Activated T-cell treated with anti-CD3 and anti-CD28 coated beads, Interleukin-2, amount 50 U/mL, for 72 hours (primary cell): ENCODE measurements at places on chromosomes 3 and 15. TPM values are rescaled to one million over a fixed set of nuclear protein-coding genes. Genes with fewer than 3 reads are reported as not detected.

The GUCA1C gene
- not detected for total RNA-seq

DNA sequence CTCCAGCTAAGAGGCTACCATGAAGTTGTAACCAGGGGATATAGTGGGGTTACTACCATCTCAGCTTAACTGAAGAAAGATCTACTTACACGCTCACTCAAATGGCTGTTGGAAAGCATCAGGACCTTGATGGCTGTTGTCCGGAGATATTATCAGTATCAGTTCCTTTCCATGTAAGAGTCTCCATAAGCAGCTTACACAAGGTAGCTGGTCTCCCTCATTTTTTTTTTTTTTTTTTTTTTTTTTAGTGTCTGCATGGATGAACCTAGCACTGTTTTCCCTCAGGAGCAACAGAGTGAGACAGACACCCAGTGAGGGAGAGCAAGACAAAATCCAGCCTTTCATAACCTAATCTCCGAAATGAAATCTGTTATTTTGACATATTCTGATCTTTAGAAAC, 230.9 kb downstream of the CADM2 start:
- no peaks in the 10 kb centered on the region for H3K27me3 ChIP-seq
- no peak overlapping the region for H3K4me3 ChIP-seq
- H3K36me3 ChIP-seq, result no peaks in the 10 kb centered on the region
- H3K27ac ChIP-seq, result no peak overlapping the region
- H3K4me1 ChIP-seq, result no peaks in the 10 kb centered on the region
- no peak for DNase-seq

DNA sequence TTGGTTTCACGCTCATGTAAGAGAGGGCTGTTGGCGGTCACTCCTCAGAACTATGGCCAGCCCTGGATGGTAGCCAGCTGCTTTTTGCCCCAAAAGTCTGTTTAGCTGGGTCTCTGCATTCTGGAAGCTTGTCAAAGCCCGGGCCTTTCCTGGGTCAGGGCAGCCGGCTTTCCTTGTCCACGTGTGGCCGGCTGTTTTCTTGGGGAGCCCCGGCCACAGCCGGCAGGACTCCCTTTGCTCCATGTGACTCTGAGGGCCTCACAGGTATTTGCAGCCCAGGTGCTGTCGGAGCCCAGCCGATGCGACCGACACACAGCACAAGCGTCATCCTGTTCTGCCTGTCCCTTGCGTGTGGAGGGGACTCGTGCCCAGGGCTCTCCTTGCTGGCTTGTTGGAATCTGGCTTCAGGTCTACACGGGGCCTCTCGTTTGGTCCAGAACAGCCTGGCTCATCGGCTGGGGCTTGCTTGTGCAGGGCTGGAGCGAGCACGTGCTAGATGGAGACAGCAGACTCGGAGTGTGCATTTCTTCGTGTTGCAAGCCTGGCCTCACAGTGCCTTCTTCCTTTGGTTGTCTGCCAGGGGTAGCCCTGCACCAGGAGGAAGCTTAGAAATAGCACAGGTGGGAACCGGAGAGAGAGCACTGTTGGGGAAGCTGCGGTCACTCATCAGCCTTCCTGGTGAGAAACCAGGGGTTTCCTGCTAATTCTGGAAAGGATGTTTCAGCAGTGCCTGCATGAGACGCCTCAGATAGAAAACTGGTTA, 51.5 kb downstream of the PGPEP1L start:
- peaks cover 20% of the 10 kb centered on the region for H3K4me1 ChIP-seq
- peaks cover 1% of the 10 kb centered on the region for H3K36me3 ChIP-seq
- no peaks in the 10 kb centered on the region for H3K27me3 ChIP-seq
- no peak overlapping the region for H3K4me3 ChIP-seq
- no peak for DNase-seq

DNA sequence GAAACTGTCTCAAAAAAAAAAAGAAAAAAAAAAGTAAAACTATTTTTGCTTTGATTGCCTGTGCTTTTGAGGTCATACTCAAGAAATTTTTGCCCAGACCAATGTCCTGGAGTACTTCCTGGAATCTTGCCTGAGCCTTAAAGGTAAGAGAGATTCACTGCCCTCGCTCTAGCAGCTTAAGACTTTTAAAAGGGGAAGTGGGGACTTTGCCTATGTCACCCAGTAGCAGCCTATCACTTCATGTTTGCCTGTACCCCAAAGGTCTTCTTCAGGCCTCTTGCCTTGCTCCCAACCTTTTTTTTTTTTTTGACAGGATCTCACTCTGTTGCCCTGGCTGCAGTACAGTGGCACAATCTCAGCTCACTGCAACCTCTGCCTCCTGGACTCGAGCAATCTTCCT, 18.9 kb upstream of the GOLGB1 start:
- H3K27me3 ChIP-seq, result peaks cover 7% of the 10 kb centered on the region
- DNase-seq, result no peak
- no peaks in the 10 kb centered on the region for H3K4me1 ChIP-seq

The FILIP1L gene
- total RNA-seq, result 0.93 TPM

The EFCC1 gene
- total RNA-seq, result 0.42 TPM

GRCh38 chr3:58962816-58963215, 87.0 kb downstream of the CFAP20DC start:
- H3K36me3 ChIP-seq, result no peaks in the 10 kb centered on the region
- no peak overlapping the region for H3K4me3 ChIP-seq
- H3K27me3 ChIP-seq, result no peaks in the 10 kb centered on the region
- H3K4me1 ChIP-seq, result no peaks in the 10 kb centered on the region

GRCh38 chr3:51860703-51861665, at the start of gene IQCF2:
Gene IQCF2, plus strand, starts transcription at chr3:51861615. Its CDS starts 52 bp downstream, at chr3:51861667.
- peaks cover 26% of the 10 kb centered on the region for H3K27me3 ChIP-seq
- no peak within 1 kb of the TSS for H3K27ac ChIP-seq
- no peak within 1 kb of the TSS for H3K4me3 ChIP-seq
- no peaks in the 10 kb centered on the region for H3K36me3 ChIP-seq
- peaks cover 7% of the 10 kb centered on the region for H3K4me1 ChIP-seq

DNA sequence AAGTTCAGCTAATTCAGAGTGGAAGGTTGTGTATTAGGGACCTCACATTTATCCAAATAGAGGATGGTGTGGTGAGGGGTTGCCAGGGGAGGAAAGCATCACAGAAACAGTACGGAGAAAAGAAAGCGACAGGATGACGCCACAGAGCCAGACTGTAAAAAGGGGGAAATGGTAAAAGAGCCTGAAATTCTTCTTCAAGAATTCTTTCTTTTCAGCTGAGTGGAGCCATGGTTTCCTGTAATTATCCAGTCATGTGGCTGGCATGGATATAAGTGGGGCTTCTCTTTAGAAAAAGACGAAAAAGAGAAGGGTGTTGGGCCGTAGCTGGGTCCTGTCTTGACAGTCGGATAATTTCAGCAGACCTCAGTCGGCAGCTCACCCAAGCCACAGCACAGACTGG, 24.5 kb upstream of the PSMD6 start:
- no peak for DNase-seq
- H3K4me3 ChIP-seq, result no peak overlapping the region
- H3K27me3 ChIP-seq, result peaks cover 41% of the 10 kb centered on the region
- no peaks in the 10 kb centered on the region for H3K36me3 ChIP-seq
- H3K4me1 ChIP-seq, result peaks cover 12% of the 10 kb centered on the region

- H3K27me3 ChIP-seq, result no peaks in the 10 kb centered on the region
- DNase-seq, result no peak
- H3K36me3 ChIP-seq, result no peaks in the 10 kb centered on the region
- H3K27ac ChIP-seq, result no peak overlapping the region
- H3K4me1 ChIP-seq, result peaks cover 4% of the 10 kb centered on the region
These were observed 28.5 kb downstream of the DNAJC13 start for GRCh38 chr3:132445817-132446216.

DNA sequence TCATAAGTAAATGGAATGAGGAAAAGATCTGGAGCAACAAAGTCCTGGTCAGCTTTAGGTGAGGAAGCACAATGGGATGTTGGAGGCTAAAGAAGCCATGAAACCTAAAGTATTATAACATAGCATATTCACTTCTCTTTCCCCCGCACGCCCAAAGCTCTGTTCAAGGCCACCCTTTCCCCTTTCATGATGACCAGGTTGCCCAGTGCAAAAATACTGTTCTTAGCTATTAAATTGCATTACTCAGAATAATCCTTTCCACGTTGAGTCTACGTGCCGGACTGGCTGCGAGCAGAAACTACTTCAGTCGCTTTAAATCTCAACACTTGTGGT, 589 bp upstream of the MAPKBP1 start:
- H3K27me3 ChIP-seq, result no peaks in the 10 kb centered on the region
- peak overlapping the region; percentile 91 for H3K4me3 ChIP-seq
- peaks cover 45% of the 10 kb centered on the region for H3K4me1 ChIP-seq
- DNase-seq, result no peak
- H3K27ac ChIP-seq, result peak overlapping the region; percentile 55

The MORC1 gene
- not detected for total RNA-seq

GRCh38 chr15:40944510-40945296, 8.6 kb upstream of the CHAC1 start:
- H3K27me3 ChIP-seq, result no peaks in the 10 kb centered on the region
- no peaks in the 10 kb centered on the region for H3K36me3 ChIP-seq
- peaks cover 45% of the 10 kb centered on the region for H3K4me1 ChIP-seq
- H3K4me3 ChIP-seq, result no peak overlapping the region

GRCh38 chr15:96334017-96334704, 3.7 kb downstream of the NR2F2 start:
- no peak overlapping the region for H3K27ac ChIP-seq
- H3K4me1 ChIP-seq, result peaks cover 27% of the 10 kb centered on the region
- peaks cover 12% of the 10 kb centered on the region for H3K36me3 ChIP-seq
- H3K27me3 ChIP-seq, result peaks cover 89% of the 10 kb centered on the region
- no peak overlapping the region for H3K4me3 ChIP-seq

- H3K27me3 ChIP-seq, result no peaks in the 10 kb centered on the region
- H3K36me3 ChIP-seq, result peaks cover 44% of the 10 kb centered on the region
- H3K4me1 ChIP-seq, result peaks cover 58% of the 10 kb centered on the region
- peak within 1 kb of the TSS; percentile 96 for H3K27ac ChIP-seq
- peak within 1 kb of the TSS; percentile 97 for H3K4me3 ChIP-seq
These were observed at the start of gene BHLHE40 for GRCh38 chr3:4979428-4980228. Gene BHLHE40, plus strand, starts transcription at chr3:4979437. Its CDS starts 282 bp downstream, at chr3:4979719.

DNA sequence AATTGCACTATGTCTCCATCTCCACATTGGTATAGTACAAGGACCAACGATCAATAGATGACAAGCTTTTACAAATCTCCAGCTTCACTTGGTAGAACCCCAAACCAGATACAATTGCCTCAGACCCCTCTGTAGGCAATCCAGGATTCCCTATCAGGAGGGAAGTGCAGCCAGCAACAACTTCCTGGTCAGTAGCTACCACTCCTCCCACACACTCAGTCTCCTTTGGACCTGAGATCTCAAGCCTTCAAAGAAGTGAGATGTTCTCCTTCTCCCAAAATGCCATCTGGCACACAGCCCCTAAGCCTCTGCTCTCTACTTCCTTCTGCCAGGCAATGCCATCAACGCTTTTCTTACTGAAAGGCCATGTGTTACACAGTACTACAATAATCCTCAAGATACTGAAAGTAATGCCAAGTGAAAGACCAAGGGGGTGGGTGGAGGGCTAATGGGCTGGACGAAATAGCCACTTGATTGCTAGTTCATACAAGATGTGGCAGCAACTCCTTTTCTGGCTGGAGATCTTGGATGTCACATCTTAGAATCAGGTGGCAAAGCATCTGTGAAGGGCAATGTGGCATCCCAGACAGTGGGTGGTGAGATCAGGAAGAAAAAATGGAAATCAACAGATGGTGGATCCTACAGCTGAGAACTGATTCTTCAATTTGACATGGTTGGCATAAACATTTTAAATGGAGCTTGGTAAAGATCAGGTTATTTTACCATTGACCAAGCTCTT, 75.3 kb upstream of the ACP3 start:
- H3K36me3 ChIP-seq, result no peaks in the 10 kb centered on the region
- no peaks in the 10 kb centered on the region for H3K4me1 ChIP-seq
- H3K27me3 ChIP-seq, result peaks cover 39% of the 10 kb centered on the region
- no peak for DNase-seq
- no peak overlapping the region for H3K4me3 ChIP-seq
- no peak overlapping the region for H3K27ac ChIP-seq

- H3K27ac ChIP-seq, result no peak overlapping the region
- H3K4me1 ChIP-seq, result peaks cover 13% of the 10 kb centered on the region
- H3K4me3 ChIP-seq, result no peak overlapping the region
- no peaks in the 10 kb centered on the region for H3K36me3 ChIP-seq
- no peak for DNase-seq
- H3K27me3 ChIP-seq, result peaks cover 14% of the 10 kb centered on the region
These were observed 246.1 kb downstream of the TBL1XR1 start for GRCh38 chr3:176951144-176951543.

The DAG1 gene
- 10.3 TPM for total RNA-seq

The CD80 gene
- 8.3 TPM for total RNA-seq

The RARRES1 gene
- 0.41 TPM for total RNA-seq

GRCh38 chr3:197434830-197435229, 120.9 kb downstream of the BDH1 start:
- H3K36me3 ChIP-seq, result no peaks in the 10 kb centered on the region
- DNase-seq, result no peak
- H3K27me3 ChIP-seq, result peaks cover 35% of the 10 kb centered on the region
- H3K27ac ChIP-seq, result no peak overlapping the region
- no peak overlapping the region for H3K4me3 ChIP-seq
